ENCODE measurements at places on chromosomes 3 and 15. TPM values are rescaled to one million over a fixed set of nuclear protein-coding genes. Genes with fewer than 3 reads are reported as not detected.

The EIF4E3 gene
- 41.4 TPM for total RNA-seq

The SENP8 gene
- 0.31 TPM for total RNA-seq

The COL6A5 gene
- not detected for total RNA-seq

The KLHL6 gene
- 35.7 TPM for total RNA-seq

The CAMP gene
- total RNA-seq = not detected

The SLC27A2 gene
- 0.42 TPM for total RNA-seq

DNA sequence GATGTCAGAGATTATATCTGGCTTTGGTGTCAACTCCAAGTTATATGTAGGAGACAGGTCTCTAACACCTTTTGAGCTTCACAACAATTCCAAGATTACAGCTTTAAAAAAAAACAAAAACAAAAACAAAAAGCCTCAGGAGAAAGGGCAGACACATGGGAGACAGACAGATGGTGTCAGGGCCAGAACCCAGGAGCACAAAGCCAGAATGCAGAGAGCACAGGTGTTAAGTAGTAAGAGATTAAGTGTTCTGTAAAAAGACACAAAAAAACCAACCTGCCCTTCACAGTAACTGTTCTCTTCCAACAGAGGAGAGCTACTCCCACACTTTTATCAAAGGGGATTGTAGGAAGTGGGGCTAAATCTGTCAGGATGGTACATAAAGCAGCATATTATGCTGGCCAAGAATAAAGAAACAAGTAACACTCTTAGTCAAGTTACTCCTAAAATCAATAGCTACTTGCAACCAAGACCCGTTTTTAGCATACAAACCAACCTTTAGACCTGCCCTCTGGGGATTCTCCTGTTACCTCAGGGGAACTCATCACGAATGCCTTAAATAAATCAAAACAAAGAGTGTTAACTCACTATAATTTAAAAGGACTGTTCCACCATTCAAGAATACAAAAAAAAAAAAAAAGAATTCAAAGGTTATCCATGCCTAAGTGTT lies 5.9 kb downstream of the CPEB1 start:
- no peak for DNase-seq
- peaks cover 4% of the 10 kb centered on the region for H3K4me1 ChIP-seq
- peaks cover 85% of the 10 kb centered on the region for H3K27me3 ChIP-seq
- no peak overlapping the region for H3K4me3 ChIP-seq

DNA sequence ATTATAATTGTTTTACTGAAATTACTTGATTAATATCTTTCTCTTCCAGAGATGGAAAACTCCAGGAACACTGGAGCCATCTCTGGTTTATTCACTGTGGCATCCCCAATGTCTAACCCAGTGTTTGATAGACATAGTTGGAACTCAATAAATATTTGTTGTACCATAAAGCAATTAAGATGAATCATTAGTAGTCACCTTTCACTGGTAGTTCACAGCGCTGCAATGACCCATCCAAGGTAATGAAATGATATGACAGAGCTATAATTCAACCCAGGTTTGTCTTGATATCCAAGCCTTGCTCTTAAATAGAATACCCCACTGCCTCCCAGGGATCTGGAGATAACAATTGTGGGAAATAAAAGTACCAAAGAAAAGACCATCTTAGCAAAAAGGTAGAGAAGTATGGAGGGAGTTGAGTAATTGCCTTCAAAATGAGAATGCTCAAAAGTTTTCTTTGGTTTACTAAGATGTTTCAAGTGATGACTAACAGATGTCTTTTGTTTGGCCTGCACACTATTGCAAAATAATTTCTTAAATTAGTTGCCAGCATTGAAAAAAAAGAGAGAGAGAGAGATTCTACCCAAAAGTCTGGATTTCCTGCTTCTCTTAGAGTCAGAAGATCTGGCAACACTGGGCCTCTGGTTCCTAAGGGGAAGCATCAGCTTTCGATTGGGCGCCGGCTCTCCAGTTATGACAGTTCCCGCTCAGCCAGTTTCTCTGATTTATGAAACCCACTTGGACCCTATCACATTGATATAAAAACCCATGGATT lies 348.5 kb downstream of the ERC2 start:
- no peak overlapping the region for H3K27ac ChIP-seq
- no peaks in the 10 kb centered on the region for H3K4me1 ChIP-seq
- no peak for DNase-seq
- no peaks in the 10 kb centered on the region for H3K27me3 ChIP-seq
- H3K4me3 ChIP-seq = no peak overlapping the region

GRCh38 chr3:45773072-45773471 lies 23.3 kb downstream of the SLC6A20 start:
- peaks cover 13% of the 10 kb centered on the region for H3K27me3 ChIP-seq
- H3K4me3 ChIP-seq = peak overlapping the region; percentile 61
- DNase-seq = no peak

GRCh38 chr15:61133361-61133760 lies 95.7 kb downstream of the RORA start:
- H3K36me3 ChIP-seq = peaks cover 2% of the 10 kb centered on the region
- H3K27me3 ChIP-seq = peaks cover 63% of the 10 kb centered on the region
- DNase-seq = no peak
- H3K4me1 ChIP-seq = peaks cover 9% of the 10 kb centered on the region

DNA sequence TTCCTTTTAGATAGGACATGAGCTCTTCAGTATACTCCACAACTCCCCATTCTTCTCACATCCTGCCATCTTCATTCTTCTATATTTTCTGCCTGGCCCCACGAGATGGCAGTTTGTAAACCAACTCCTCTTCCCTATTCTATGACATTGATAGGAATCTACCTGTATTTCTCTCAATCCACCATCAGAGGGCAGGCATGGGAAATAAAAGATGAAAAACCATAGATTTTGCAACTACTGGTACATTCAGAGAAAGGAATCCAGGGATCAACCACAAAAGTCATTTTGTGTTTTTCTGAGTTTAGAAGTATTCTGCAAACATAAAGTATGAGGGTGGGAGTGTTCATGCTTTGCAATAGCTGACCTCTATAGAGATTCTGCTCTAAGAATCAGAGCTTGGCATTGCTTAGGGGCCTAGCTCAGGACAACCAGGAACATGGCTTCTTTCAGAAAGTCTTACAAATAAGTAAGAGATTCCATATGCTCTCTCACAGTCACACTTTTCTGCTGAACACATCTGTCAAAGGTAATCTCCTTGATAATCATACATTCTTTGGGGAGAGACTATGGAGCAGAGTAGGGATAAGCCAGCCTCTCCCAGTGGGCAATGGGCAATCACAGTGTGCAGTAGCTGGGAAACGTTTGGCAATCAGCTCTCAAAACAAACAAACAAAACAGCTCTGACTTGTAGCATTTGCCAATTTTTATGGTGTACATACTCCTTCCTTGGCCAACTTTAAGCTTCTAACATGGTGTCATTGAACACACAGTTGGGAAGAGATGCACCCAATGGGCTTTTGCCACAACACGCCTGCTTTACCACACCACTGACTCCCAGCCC lies 43.1 kb upstream of the SLC25A36 start:
- H3K27me3 ChIP-seq = peaks cover 57% of the 10 kb centered on the region
- no peak for DNase-seq
- H3K4me1 ChIP-seq = peaks cover 3% of the 10 kb centered on the region
- H3K36me3 ChIP-seq = peaks cover 2% of the 10 kb centered on the region
- H3K4me3 ChIP-seq = no peak overlapping the region

GRCh38 chr15:74340150-74340549 lies 27.3 kb downstream of the CYP11A1 start:
- no peak overlapping the region for H3K4me3 ChIP-seq
- DNase-seq = no peak
- H3K27me3 ChIP-seq = peaks cover 30% of the 10 kb centered on the region
- H3K36me3 ChIP-seq = no peaks in the 10 kb centered on the region
- H3K4me1 ChIP-seq = peaks cover 2% of the 10 kb centered on the region
- H3K27ac ChIP-seq = peak overlapping the region; percentile 69
